A549 treated with DMSO at 1 μM for 4 hours (cell line): ENCODE measurements at places on chromosomes 7 and 10. TPM values are rescaled to one million over a fixed set of nuclear protein-coding genes. Genes with fewer than 3 reads are reported as not detected.

HOXA4 gene
- total RNA-seq, result 1.3 to 3.0 TPM (median 2.8 TPM) in 5 replicates

PRSS2 gene
- total RNA-seq, result not detected in 5 replicates

PHYHIPL gene
- 0.24 to 0.54 TPM (median 0.33 TPM) in 5 replicates for total RNA-seq

PARD3 gene
- total RNA-seq, result 68.4 to 93.8 TPM (median 85.7 TPM) in 5 replicates

FAM237B gene
- total RNA-seq, result not detected in 5 replicates

ACSM6 gene
- total RNA-seq, result not detected in 5 replicates

CHST15 gene
- total RNA-seq, result 9.0 to 10.8 TPM (median 9.3 TPM) in 5 replicates

CNTNAP2 gene
- 0.02 to 0.06 TPM (median 0.06 TPM) in 3 of 5 replicates, not detected in the others for total RNA-seq
